ENCODE measurements at places on chromosomes 11 and 22.
A peak's percentile ranks its signal among the peaks of the same experiment; 100 is the strongest.

- no peak for DNase-seq
Measured at GRCh38 chr22:49614966-49615965, 212.4 kb downstream of the BRD1 start.

DNA sequence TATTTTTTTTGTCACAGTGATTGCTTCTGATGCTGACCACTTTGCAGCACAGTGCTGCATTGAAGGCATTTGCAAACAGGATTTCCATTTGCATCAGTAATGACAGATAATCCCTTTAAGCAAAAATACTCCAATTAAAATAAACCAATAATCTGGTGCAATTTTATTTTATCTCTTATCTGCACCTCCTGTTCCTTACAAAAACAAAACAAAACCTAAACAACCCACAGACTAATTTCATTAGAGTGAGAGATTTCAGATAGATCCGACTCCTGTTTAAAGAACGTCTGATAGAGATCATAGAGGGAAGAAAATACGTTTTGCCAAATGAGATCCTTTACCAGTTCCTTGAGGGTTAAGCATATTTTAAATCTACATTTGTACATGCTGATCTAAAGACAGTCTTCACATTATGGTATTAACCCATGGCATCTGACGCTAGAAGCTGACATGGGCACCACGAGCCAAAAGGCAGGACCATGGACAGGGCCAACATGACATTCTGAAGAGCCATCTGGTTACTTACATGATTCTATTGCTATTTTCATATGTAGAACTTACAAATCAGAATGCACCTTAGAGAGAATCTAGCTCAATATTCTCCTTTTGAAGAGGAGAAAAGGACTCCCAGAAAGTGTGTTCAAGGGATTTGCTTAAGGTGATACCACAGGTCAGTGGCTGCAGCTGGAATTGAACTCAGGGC is 286.2 kb upstream of the NARS2 start:
- no peak for DNase-seq

DNA sequence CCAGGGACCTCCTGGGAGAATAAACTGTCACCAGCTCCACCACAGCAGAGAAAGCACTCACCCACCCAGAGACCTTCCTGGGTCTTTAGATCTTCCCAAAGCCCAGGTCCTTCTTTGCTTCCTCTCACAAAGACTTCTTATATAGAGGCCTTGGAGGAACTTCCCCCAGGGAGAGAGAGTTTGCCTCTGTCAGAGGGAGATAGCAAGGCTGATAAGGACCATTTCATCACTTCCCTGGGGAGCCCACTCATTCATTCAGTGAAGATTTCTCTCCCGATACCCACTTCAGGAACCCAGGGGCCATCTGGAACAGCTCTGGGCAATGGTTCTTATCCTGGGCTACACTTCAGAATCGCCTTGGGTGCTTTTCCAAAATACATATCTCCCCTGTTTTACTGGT is at the start of gene PRG2:
Gene PRG2 (minus strand): TSS at position 116 of the 400 bp plus-strand sequence. CDS start 706 bp downstream, outside the sequence.
- no peak for DNase-seq

DNA sequence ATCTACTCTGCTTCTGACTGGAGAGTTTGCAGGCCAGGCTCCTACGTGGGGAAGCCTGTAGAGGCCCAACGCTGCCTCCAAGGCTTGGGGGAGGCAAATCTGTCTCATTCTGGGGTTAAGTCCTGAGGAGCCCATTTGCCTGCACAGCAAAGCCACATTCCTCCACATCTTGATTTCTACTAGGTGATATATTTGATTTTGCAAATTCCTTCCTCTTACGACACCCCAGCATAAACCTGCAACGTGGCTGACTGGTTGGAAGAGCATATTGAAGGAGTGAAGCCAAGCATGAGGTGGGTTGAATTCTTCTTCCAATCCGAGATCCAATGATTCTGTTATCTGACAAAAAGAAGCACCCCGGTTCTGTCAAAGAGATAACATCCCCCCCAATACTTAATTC is 87.1 kb downstream of the FBXO7 start:
- no peak for DNase-seq

GRCh38 chr22:38793317-38793716 is 626 bp downstream of the DNAL4 start:
- no peak for DNase-seq

- DNase-seq = peak; percentile 79
Measured at GRCh38 chr11:46346886-46347636, at the start of gene DGKZ. DGKZ (plus strand) TSS chr11:46347463; CDS start chr11:46347660, 197 bp downstream.

DNA sequence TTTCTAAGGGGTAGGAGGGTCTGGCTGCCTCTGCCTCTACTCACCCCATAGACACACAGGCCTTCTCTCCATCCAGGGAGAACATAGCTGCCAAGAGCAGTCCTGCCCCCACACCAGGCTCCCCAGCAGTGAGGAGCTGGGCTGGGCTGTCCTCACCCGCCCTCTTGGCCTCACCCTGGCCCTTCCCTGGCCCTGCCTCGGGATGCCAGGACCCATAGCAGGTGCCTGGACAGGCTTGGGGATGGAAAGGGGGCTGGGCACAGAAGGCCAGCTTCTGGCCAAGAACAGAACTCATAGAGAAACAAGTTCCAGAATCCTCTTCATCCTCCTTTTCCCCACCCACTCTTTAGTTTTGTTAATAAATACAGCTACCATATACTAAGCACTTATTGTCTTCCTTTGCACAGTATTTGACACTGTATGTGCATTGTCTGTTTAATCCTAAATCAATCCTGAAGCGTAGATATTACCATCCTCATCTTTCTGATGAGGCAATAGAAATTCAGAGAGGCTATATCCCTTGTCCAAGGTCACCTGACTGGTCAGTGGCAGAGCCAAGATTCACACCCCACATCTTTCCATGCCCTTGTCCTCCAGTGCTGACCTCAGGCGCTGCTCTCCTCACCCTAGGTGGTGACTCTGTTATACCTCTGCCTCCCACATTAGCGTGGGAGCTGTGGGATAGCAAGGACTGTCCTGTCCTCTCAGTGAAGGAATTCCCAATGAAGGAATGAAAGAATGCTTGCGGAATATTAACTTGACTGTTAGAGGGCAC is 22.0 kb upstream of the MYOD1 start:
- DNase-seq = no peak

DNA sequence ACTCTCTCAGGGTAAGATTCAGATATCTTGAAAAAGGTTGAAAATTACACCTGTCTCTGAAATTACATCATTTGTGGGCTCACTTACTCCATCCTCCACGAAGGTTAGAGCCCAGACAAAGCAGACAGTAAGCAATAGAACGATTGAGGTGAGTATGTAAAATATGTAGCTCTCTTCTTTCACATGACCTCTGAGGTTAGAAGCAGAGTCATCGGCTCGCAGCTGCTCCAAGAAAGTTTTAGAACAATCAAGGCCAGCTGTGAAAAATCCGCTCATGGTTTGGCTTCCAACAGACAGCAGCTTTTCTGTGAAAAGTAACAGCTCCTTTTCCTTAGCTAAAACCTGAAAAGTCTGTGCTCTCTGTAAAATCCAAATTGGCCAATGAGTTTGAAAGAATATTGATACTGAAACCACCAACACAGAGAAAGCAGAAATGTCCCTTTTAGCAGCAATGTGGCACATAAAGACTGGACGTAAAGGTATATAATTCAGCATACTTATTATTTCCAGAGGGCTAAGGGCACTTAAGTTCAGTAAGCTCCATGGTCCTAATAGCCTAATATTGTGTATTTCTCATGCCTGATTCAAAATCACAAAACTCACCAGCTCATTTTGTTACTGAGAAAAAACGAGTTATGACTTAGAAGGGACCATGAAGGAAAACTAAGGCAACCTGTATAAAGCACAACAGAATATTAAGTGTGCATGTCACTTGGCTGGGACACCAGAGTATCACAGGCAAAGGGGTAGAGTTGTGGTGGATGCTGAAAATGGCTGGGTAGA is 78.2 kb downstream of the FAM76B start:
- DNase-seq = no peak

- no peak for DNase-seq
Measured at GRCh38 chr11:19816040-19816439, 103.4 kb downstream of the NAV2 start.

DNA sequence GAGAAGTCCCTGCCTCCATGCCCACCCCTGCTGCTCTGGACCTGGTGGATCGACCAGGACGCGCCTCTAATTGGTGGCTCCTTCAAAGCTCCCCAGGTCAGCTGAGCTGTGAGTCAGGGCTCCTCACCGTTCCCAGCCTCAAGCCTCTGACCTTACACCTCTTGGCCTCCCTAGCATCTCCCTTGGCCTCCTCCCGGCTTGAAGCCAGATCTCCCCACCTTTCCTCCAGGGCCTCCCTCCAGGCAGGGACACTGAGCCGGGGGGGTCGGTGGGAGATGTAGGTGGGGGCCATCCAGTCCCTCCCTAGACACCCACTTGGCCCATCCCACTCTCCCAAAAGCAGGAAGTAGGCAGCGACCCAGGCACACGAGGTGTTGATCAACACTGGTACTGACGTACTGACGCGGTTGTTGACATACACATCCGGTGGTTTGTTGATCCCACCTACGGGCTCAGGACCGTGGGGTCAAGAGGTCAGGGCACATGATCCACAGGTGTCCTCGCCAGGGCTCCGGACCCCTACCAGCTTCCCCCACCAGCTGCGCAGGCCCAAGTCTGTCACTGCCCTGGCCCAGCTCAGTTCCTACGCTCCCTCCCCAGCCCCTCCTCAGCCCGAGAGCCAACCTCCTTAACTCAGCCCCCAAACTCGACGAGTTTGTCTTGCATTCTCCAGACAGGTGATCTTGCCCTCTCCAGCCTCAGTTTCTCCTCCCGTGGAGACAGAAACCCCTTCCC is 802 bp downstream of the ATG2A start:
- peak; percentile 6 for DNase-seq

GRCh38 chr11:89421718-89422117 is 69.5 kb downstream of the NOX4 start:
- no peak for DNase-seq

GRCh38 chr11:86486261-86487030 is 111.8 kb downstream of the CCDC81 start:
- no peak for DNase-seq

GRCh38 chr11:77879218-77879617 is 58.3 kb downstream of the AAMDC start:
- no peak for DNase-seq

DNA sequence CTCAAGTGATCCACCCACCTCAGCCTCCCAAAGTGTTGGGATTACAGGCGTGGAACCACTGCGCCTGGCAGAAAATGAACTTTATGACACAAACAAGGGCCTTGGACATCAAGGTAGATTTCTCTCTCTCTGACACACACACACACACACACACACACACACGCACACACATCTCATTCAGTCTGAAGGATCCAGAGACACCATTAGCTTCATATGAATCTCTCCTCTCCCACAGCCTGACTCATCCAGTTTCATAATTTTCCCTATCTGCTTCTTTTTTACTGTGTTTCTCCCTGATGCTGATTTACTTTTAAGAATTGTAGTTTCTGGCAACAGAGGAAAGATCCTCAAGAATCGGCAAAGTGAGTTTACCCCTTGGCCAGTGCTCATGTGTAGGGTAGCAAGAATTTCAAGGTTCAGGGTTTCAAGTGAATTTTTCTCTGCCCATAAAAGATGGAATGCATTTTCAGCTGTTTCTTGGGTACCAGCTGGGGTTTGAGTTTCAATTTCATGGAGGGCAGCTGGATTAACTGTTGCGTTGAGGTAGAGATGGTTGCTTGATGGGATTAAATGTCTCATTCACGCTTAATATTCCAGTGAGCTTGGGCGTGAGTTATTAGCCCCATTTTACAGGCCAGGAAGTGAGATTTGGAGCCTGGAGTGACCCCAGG is 3.5 kb downstream of the MYO18B start:
- DNase-seq = no peak

- DNase-seq = peak; percentile 32
Measured at GRCh38 chr22:22431271-22432220, 77.0 kb downstream of the ZNF280B start.

GRCh38 chr11:128695539-128696221 is 1.8 kb downstream of the FLI1 start:
- DNase-seq = no peak

DNA sequence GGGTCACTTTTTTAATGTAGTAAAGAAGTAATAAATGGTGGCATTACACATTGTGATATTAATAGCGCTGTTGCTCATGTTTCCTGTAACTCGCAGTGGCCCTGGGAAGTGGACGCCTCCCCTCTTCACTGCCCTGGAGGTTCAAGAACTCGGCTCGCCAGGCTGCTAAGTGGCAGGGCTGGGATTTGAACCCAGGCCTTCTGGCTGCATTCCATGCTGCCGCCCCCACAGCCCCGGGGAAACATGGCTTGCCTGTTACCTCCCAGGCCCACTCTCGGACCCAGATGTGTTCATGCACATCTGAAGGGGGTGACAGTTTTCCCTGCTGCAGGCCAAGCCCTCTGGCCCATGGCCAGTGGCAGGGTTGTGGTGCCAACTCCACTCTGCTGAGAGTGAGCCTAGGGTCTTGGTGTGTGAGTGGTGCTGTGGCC is 25.0 kb upstream of the MGAT3 start:
- DNase-seq = no peak

GRCh38 chr11:56783448-56784041 is 35.0 kb upstream of the OR9G4 start:
- DNase-seq = no peak

DNA sequence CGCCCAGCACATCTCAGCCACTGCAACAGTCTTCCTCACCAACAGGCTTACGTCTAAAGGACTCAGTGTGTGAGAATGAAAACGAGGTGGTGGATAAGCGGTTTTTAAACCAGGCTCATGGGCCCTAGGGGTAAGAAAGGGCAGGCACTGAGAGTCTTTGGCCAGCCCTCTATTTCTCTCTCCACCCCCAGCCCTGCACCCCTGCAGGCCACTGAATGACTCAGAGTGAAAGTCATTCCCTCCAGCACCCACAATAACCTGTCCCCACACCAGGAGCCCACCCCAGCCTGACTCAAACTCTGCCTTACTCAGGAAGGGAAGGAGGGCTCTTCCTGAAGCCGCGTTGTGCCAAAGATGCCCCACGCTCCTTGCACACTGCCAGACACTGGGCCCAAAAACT is 72.0 kb downstream of the LARGE1 start:
- DNase-seq = no peak

GRCh38 chr22:27115816-27116256 is 458.4 kb downstream of the MIAT start:
- DNase-seq = no peak

GRCh38 chr11:75743711-75744563 is 24.6 kb upstream of the DGAT2 start:
- DNase-seq = no peak
